ENCODE measurements at places on chromosomes 13 and 19. TPM values are rescaled to one million over a fixed set of nuclear protein-coding genes. Genes with fewer than 3 reads are reported as not detected.

SLITRK1 gene
- not detected for total RNA-seq

DNA sequence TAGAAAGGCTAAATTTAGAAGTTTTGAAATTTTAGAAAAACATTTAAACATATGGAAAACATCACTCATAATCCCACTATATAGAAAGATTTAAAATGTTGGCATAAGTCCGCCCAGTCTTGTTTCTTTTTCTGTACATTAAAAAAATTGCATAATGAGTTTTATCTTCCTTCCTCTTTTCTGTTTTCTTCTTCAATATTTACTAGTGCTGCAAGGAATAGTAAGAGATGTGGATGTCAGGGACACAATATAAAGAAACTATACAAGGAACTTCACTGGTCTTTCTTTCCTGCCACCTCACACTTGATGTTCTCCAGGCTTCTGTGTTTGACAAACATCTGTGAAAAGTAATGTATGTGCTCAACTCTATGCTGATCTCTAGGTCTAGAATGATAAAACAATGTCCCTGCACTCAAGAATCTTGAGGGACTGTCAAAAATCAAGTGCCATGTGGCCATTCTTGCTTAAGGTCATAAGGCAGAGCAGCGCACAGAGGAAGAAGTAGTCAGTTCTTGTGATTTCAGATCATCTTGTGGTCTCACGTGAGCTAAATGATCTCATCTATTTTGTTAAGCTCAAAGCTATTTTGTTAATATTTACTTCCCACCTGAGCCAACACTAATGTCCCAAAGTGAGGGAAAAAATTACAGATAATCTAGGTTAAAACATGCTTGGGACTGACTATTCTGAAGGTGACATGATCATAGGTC, 186.9 kb upstream of the OBI1 start:
- no peaks in the 10 kb centered on the region for H3K27me3 ChIP-seq
- H3K36me3 ChIP-seq = no peaks in the 10 kb centered on the region
- DNase-seq = no peak
- no peaks in the 10 kb centered on the region for H3K4me1 ChIP-seq

DNA sequence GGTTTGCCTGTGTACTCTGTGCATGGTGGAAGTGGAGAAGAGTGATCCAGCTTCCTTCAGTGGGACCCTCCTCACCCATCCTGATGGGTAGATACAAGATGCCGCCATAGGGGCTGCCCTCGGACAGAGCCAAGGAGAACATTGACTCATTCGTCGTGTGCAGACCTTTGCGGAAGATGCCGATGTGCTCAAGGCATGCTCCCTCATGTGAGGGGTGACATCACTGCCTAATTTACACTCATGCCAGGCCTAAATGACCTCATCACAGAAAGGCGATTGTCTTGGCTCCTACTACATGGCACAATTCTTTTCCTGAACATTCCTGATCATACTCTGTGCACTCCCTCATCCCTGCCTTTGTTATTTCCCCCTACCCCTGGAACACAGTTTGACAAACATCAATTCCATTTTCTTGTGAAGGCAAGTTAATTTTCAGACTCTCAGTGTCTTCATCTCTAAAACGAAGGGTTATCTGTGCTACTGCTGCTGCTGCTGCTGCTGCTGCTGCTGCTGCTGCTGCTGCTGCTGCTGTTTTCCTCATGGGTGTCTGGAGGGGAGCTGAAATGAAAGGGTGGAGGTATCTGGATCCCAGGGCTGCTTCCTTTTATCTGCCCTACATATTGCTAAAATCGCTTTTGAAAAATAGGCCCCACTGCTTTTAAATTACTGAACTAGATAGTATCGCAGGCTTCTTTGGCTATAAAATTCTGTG, 146.5 kb upstream of the ARGLU1 start:
- no peak overlapping the region for H3K27ac ChIP-seq
- no peaks in the 10 kb centered on the region for H3K27me3 ChIP-seq
- H3K36me3 ChIP-seq = no peaks in the 10 kb centered on the region
- H3K4me1 ChIP-seq = no peaks in the 10 kb centered on the region
- no peak for DNase-seq
- no peak overlapping the region for H3K4me3 ChIP-seq

DNA sequence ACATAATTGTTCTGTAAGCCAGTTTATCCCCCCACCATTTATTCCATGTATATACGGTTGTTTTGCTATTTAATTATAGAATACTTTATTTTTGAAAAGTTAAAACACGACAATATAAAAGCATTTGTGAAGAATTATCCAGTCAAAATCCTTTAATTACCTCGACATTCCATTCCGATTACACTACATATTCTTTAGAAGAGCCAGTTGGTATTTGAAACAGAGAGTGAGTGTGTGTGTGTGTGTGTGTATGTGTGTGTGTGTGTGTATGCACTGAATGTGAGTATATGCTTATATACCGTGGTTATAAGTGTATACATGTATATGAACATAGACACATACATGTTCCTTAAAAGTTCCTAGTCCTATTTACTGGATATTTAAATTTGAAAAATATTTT, 87.8 kb upstream of the KLF5 start:
- no peak overlapping the region for H3K27ac ChIP-seq
- no peak overlapping the region for H3K4me3 ChIP-seq
- H3K27me3 ChIP-seq = no peaks in the 10 kb centered on the region
- H3K4me1 ChIP-seq = no peaks in the 10 kb centered on the region
- no peak for DNase-seq

DNA sequence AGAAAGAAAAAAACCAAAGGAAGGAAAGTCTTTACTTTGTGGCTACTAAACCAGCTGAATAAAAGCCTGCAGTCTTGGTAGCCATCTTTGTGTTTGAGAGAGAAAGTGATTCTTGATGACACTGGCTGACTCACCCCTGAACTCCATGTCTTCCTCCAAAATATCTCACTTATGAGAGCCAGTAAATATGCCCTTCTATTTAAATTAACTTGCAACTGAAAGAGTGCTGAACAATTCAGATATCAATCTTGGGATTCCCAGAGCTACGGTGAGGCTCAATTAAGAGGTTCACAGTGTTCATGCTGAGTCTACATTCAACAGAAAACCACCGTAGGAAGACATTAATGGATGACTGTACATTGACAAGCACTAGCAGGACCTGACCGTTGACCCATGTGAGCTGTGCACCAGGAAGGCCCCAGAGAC, 57.9 kb downstream of the KCTD12 start:
- H3K4me1 ChIP-seq = peaks cover 3% of the 10 kb centered on the region
- H3K36me3 ChIP-seq = no peaks in the 10 kb centered on the region
- no peak overlapping the region for H3K27ac ChIP-seq
- no peak for DNase-seq
- H3K27me3 ChIP-seq = peaks cover 14% of the 10 kb centered on the region
- H3K4me3 ChIP-seq = no peak overlapping the region

LHB gene
- not detected for total RNA-seq

PTPRH gene
- not detected for total RNA-seq

DNA sequence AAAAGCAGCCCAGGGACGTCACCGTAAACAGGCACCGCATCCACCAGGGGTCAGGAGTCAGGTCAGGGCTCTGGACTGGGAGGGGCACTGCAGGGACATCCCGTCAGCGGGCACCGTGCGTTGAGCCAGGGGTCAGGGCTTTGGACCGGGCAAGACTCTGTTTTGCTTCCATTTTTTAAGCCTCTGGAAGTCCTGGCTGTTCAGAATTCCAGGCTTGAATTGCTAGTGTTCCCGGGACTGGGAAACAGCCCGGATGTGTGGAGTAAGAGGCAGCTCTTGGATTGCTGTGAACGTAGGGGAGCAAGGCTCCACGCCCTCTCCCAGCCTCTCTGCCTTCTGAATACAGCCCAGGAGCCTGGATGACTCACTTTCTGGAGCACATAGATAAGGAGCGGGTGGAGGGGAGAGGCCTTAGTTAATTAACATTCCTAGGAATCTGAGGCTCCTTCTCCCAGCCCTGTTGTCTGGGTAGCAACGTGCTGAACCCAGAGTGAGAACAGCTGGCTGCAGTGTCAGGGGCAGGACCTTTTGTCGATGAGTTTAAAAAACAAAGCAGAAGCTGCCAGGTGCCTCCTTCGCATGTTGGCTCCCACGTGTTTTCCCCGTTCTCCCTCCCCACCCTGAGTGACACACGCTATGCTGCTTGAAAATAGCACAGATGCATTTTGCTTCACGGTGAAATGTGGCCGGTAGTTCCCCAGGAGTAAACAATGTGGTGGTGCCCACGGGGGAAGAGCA, 21.9 kb downstream of the ATP11A start:
- H3K27ac ChIP-seq = no peak overlapping the region
- no peak for DNase-seq
- H3K4me1 ChIP-seq = no peaks in the 10 kb centered on the region
- H3K27me3 ChIP-seq = no peaks in the 10 kb centered on the region
- no peak overlapping the region for H3K4me3 ChIP-seq

- no peak for DNase-seq
- H3K27me3 ChIP-seq = no peaks in the 10 kb centered on the region
- no peaks in the 10 kb centered on the region for H3K4me1 ChIP-seq
- no peak overlapping the region for H3K4me3 ChIP-seq
- no peaks in the 10 kb centered on the region for H3K36me3 ChIP-seq
Observed at GRCh38 chr13:86601351-86601750, 802.1 kb upstream of the SLITRK6 start.

FCER2 gene
- total RNA-seq = not detected

CASP14 gene
- total RNA-seq = not detected

LILRB4 gene
- total RNA-seq = not detected

DNA sequence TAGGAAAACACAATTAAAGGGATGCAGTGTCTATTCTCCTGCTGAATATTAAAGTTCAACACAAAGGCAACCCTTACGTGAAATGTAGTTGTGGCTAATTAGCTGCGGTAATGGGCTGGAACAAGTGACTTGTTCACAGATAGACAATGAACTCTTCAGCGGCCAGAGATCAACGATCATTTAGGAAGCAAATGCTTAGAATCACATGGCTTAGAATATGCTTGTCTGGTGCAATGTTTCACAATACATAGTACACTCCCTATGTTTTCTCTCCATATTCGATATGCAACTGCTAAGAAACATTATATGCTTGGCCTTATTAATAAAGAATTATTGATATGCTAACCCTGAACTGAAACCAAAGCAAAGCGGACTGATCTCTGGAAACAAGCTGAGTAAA, 25.7 kb upstream of the MTUS2 start:
- H3K27ac ChIP-seq = no peak overlapping the region
- peaks cover 37% of the 10 kb centered on the region for H3K27me3 ChIP-seq
- H3K4me3 ChIP-seq = no peak overlapping the region
- no peaks in the 10 kb centered on the region for H3K4me1 ChIP-seq
- H3K36me3 ChIP-seq = no peaks in the 10 kb centered on the region

RPS28 gene
- 1,333 TPM for total RNA-seq

CBY2 gene
- not detected for total RNA-seq

PRTN3 gene
- total RNA-seq = not detected

PRX gene
- total RNA-seq = 0.80 TPM

PLPP2 gene
- total RNA-seq = not detected

CD209 gene
- not detected for total RNA-seq

DNA sequence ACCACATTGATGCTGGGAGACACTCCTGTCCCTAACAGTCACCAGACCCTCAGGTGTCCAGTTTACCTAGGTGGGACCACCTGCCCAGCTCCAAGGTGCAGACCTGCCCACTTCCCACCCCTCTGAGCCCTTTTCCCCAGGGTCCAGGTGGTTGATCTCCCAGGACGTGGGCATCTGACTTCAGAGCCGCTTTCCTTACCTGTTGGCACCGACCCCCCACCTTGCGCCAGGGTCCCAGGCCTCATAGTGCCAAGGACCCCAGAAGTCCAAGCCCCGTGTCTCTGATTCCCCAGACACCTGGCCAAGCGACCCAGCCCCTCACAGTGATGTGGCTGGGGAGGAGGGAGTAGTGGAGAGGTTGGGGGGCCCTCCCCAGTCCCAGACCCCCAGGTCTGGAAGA, 9.6 kb upstream of the BBC3 start:
- no peak for DNase-seq
- no peaks in the 10 kb centered on the region for H3K36me3 ChIP-seq
- H3K27ac ChIP-seq = no peak overlapping the region
- H3K4me3 ChIP-seq = no peak overlapping the region
- peaks cover 37% of the 10 kb centered on the region for H3K4me1 ChIP-seq

DNA sequence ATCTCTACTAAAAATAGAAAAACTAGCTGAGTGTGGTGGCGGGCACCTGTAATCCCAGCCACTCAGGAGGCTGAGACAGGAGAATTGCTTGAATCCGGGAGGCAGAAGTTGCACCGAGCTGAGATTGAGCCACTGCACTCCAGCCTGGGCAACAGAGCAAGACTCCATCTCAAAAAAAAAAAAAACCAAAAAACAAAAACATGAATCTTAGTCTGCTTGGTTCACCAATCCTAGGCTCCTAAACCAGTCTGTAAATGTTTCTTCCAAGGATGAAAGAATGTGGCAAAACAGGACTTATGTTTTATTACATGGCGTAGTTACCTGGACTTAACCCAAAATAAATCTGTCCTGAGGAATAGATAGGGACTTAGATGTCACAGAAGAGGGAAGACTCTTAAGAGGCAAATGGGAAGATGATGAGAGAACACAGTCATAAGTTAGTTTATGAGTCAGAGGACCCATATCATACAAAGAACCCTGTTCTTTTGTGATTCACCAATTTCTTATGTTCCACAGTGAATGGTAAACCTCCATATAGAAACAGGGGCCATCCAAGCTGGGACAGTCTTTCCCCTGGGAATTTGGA, 6.9 kb upstream of the FBXL3 start:
- no peak for DNase-seq
- H3K27me3 ChIP-seq = no peaks in the 10 kb centered on the region
- peaks cover 2% of the 10 kb centered on the region for H3K36me3 ChIP-seq
- H3K27ac ChIP-seq = no peak overlapping the region

DNA sequence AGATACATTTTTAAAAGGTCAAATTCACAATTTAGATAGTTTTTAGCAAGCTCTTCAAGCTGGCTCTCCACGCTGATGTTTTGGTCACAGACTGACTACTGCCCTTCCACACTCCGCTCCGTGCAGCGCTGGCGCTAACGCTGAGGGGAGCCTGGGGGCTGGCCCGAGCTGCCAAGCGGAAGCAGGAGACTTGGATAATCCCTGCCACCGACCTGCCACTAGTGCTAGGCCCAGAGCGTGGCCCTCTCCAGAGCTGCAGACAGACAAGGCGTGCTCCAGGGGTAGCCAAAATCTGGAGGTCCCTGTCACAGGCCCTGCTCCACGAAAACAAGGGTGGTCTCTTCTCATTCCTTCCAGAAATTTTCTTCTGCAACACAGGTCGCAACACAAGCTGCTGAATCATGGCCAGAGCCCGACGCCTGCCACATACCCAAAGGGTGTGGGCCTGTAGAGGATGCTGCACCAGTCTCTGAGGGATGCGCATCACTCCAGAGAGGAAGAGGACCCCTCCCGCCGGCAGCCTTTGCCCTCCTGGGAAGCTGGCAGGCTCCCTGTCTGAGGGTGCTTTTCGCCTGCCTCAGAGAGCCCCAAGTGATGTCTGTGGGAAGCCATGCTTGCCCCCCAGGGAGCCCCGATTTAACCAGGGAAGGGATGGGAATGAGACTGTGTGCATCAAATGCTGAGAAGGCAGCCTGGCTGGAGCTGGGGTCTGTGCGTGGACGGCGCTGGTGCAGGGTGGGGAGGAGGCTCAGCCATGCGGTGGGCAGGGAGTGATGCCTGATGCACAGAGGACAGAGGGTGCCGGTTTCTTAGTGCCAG, 21.6 kb downstream of the CAPS start:
- no peak for DNase-seq
- H3K27ac ChIP-seq = no peak overlapping the region
- no peak overlapping the region for H3K4me3 ChIP-seq
- H3K27me3 ChIP-seq = no peaks in the 10 kb centered on the region
- H3K36me3 ChIP-seq = peaks cover 9% of the 10 kb centered on the region
